ENCODE measurements at places on chromosomes 2 and 18.

DNA sequence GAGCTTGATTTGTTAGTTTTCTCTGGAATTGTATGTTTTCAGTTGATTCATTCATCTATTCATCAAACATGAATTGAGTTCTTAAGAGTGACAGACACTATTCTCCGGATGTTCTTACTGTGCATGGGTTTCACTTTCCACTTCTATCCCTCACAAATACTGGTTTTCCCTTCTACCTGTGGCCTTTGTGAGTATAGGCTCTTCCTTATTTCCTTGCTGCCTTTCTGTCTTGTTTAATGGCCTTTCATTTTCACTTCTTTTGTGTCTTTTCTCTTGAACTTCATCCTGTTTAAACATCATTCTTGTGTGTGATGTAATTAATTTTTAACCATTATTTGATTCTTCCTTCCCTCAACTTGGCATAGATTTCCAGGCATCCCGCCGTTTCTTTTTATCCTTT, 90.7 kb downstream of the CRIM1 start:
- no peak for DNase-seq

DNA sequence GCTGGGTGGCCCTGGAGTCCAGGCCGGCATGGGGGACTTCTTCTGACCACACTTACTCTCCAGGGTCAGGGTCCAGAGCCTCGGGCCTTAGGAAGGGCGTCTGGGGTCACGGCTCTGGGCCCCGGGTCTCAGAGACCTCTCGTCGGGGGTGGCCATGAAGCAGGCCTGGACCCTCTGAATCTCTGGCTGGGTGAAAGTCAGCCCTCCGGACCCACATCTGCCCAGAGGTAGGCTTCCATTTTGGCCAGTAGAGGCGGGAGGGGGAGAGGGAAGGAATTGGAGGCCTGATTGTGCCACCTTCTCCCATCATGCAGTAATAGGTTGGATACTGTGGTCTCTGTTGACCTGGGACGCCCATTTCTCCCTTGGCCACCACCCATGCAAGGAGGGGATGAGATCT, 125.3 kb upstream of the GPC1 start:
- no peak for DNase-seq

DNA sequence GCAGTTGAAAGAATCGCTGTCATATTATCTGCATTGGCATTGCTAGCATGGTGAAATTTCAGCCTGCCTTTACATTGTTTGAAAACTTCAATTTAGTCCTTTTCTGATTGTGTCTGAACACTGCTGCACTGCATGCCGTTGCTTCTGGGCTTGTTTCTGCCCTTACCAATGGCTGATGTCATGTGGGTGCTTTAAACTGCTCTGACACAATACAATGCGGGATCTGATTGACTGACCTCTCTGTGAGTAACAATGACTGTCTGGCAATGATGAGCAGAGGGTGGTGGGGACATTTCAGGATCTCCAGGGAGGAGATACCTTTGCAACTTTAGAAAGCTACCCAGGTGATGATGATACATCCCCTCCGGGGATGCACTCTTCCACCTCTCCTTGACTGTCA, 119.5 kb upstream of the ZBTB14 start:
- DNase-seq, result no peak

DNA sequence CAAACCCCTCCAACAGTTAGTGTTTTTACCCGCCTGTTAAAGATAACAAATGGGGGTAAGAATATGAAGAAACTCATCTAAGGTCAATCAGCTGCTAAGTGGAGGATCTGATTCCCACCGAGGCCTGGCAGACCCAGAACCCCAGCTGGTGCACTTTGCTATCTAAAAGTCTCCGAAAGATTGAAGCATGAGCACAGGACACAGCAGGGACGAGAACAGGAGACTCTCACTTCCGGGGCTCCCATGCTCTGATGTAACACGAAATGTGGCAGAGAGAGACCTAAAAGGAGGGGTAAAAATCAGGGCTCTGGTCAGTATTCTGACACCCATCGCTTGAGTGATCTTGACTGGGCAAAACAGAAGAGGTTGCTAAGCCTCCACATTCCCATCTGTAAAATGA, 119.7 kb downstream of the PDCL3 start:
- DNase-seq, result no peak

- no peak for DNase-seq
Measured at GRCh38 chr18:64929036-64929435, 780.1 kb upstream of the LINC00305 start.

DNA sequence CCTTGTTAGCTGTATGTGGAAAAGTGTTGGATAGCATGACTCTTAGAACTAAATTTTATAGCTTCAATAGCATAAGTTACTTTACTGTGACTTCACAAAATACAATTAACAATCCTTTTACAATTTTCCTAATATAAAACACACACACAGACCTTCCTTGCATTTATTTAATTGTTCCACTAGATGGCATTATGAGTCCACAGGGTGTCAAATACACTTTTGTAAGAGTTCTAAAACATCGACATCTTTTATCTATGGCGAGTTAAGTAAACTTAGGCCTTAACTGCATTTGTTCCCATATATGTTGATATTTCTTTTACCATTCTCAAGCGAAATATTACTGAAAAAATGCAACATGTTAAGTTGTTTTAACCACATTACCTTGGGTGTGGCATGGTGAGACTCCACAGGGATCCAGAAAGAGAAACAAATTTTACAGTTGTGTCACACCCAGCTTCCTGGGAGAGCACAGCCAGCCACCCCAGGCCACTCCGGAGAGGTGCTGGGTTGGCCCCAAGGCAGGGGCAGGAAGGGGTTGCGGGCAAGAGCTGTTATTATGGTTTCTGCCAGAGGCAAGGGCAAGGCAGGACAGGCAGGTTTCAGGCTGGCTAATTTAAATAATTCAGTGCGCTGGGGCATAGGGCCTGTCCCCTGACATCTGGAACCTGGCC, 312.4 kb upstream of the MC4R start:
- DNase-seq, result no peak

DNA sequence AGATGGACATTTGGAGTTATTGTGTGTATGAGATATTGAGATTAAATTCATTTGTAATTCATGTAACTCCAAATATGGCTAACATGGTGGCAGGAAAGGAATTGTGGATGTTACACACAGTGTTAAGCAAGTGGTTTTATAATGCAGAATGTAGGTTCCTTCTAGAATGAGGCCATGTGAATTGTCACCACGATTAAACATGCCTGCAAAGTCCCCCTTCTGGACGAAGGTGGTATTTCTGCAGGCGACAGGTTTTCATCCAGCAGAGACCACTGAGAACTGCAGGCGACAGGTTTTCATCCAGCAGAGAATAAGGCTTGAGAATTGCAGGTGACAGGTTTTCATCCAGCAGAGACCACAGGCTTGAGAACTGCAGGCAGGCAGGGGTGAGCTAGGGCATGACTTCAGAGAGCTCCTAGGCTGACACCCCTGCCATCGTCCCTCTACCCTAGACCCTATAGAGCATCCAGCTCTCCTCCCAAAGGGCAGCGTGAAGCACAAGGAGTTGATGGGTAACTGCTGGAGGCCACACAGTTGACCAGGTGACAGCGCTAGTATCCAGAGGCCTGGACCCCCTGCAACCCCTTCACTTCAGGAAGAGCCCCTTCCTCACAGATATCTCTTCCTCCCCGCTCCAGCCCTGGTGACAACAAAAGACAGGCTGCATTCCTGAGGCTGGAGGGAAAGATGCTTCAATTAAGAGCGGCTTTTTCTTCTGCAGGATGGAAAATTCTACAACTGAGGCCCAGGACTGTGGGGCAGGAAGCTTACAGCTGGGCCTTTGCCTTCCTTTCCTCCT, 175.8 kb downstream of the LOXHD1 start:
- peak; percentile 43 for DNase-seq

DNA sequence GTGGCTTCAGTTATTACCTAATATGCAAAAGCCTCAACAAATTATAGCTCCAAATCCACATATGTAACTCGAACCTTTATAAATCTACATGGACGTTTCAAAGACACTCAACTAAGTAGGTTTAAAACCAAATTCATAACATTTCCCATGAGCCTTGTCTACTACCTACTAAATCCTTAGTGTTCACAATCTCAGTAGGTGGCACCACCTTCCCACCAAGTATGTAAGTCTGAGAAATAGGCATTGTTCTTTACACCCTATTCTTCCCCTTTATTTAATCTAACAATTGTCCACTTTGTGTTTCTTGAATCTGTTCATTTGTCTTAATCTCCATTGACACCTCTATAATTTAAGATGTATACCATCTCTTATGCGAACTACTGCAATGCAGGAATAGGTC, 4.6 kb downstream of the PIGN start:
- DNase-seq, result no peak

GRCh38 chr2:223841436-223842190, 4.2 kb upstream of the AP1S3 start:
- no peak for DNase-seq

DNA sequence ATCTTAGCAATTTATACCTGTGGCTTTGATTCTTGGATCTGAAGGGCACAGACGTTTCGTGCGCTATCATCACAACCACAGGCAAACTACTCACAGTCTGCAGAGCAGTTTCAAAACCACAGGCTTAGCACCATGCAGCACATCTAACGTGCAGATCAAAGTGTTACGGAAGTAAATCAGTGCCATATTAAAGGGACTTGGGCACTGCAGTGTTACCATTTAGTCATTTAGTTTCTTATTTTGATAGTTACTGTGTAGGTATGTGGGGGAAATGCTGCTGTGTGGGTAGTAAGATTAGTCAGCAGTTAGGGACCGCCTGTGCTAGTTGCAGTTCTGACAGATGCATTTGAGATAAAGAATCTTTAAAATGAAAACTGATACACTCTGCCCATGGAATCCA, 384.0 kb downstream of the NBAS start:
- no peak for DNase-seq

GRCh38 chr2:59905731-59906130, 647.7 kb downstream of the BCL11A start:
- DNase-seq, result no peak

DNA sequence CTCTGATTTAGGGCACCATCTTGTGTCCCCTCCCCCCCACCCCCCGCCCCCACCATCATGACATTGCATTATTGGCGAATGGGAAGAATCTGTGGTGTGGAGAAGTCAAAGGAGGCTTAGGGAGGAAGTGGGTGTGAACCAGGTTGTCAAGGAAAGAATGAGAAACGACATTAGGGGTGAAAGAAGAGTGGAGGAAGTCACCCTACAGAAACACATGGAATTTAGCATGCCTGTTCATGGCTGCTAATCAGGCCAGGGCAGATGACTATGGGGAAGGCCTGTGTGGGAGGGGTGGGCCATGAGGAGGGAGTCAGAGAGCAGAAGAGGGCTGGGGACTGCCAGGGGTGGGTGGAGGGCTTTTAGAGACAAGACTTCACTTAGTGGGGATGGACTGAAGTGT, 81.6 kb downstream of the AOX1 start:
- DNase-seq, result no peak

GRCh38 chr2:96083064-96083939, 33.1 kb downstream of the ADRA2B start:
- DNase-seq, result peak; percentile 25

GRCh38 chr2:205872716-205873115, 190.4 kb downstream of the NRP2 start:
- no peak for DNase-seq

DNA sequence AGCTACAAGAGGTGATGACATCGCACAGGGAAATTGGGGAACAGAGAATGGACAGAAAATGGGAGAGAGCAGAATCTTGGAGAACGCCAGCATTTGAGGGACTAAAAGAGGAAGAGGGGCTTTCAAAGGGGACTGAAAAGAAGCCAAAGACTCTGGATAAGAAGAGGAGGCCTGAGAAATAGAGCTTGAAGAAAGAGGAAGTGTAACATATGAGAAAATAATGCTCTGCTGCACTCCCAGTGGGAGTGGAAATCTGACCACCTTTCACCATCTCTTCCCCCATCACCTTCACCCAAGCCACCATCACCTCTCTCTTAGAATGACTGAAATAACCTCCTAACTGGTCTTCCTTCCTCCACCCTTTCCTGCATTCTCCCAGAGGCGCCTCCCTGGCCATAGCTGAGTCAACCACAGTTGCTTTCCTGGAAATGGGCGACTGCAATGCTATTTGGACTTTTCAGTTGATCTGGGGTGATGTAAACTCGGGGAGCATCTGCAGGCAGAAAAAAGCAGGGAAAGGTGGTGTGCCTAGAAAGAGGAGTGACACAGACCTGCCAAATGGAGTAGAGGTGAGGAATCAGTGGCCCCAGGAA, 16.8 kb downstream of the CXCR1 start:
- no peak for DNase-seq

- no peak for DNase-seq
Measured at GRCh38 chr2:151808258-151809072, 19.8 kb downstream of the ARL5A start.

GRCh38 chr2:8992643-8993042, 10.8 kb downstream of the MBOAT2 start:
- DNase-seq, result no peak

- no peak for DNase-seq
Measured at GRCh38 chr18:26227051-26227670, 916 bp downstream of the TAF4B start.

GRCh38 chr18:68275616-68276015, 439.3 kb downstream of the TMX3 start:
- DNase-seq, result no peak

DNA sequence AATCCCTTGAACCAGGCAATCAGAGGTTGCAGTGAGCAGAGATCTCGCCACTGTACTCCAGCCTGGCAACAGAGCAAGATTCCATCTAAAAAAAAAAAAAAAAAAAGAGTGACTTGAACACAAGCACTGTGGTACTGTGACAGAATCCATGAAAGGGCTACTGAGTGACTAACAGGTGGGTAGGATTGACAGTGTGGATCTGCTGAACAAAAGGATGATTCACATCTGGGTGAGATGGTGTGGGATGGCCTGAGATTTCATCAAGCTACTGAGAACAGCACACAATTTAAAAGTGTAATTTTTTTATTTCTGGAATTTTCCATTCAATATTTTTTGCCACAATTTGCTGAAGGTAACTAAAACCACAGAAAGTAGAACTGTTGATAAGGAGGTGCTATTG, 13.3 kb upstream of the SP3 start:
- DNase-seq, result no peak

DNA sequence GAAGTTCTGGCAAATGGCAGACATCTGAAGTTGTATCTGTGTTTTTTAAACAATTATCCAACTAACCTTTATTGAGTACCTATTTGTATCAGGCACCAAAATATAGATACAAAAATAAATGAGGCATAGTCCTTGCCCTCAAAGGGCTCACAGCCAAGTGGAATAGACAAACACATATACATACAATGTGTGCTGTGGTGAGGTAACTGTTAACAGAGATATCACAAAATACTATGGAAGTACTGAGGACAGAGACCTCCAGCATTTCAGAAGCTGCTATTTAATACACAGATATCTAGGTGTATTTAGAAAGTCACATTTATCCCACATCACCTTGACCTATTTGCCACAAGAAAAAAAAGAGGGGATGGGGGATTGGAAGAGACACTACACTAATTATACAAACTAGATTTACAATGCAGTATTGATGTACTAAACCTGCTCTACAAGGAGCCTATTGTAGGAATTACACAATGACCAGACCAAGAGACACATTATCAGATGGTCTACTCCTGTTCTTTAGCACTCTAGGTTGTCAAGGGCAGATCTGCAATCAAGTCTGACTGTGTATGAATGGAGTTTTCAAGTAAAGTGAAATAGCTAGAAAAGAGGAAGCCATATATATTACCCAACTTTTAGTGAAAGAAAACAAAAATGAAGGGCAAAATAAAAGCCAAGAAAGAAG, 62.2 kb downstream of the SPIRE1 start:
- no peak for DNase-seq

GRCh38 chr2:128604045-128604444, 285.4 kb upstream of the HS6ST1 start:
- DNase-seq, result no peak
